ENCODE measurements at places on chromosomes 3 and 15. TPM values are rescaled to one million over a fixed set of nuclear protein-coding genes. Genes with fewer than 3 reads are reported as not detected.

- no peak for DNase-seq
Measured at GRCh38 chr3:102124282-102124681, 275.0 kb downstream of the NFKBIZ start.

GRCh38 chr3:126370055-126370454 is 12.8 kb upstream of the KLF15 start:
- no peak for DNase-seq

GRCh38 chr3:177174607-177175170 is 22.6 kb downstream of the TBL1XR1 start:
- DNase-seq, result no peak

Gene PRSS50
- not detected for total RNA-seq
